ENCODE measurements at places on chromosomes 5 and 9. TPM values are rescaled to one million over a fixed set of nuclear protein-coding genes. Genes with fewer than 3 reads are reported as not detected.

- DNase-seq, result no peak
Measured at GRCh38 chr5:66958201-66958979, 238.2 kb downstream of the CD180 start.

Gene RETREG1
- total RNA-seq, result 3.4 TPM

DNA sequence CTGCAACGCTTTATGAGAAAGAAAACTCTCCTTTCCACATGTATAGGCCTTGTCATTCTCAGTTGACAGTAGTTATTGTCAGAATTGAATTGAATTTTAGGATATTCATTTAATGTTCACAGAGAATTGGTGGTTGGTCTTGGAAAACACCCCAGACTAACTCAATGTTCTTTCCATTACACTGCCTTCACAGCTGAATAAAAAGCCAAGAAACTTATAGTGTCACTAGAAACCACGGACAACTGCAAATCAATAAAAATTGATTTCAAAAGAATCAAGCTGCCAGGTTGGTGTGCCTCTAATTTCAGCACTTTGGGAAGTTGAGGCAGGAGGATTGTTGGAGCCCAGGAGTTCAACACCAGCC lies 38.9 kb upstream of the IQGAP2 start:
- no peak for DNase-seq

DNA sequence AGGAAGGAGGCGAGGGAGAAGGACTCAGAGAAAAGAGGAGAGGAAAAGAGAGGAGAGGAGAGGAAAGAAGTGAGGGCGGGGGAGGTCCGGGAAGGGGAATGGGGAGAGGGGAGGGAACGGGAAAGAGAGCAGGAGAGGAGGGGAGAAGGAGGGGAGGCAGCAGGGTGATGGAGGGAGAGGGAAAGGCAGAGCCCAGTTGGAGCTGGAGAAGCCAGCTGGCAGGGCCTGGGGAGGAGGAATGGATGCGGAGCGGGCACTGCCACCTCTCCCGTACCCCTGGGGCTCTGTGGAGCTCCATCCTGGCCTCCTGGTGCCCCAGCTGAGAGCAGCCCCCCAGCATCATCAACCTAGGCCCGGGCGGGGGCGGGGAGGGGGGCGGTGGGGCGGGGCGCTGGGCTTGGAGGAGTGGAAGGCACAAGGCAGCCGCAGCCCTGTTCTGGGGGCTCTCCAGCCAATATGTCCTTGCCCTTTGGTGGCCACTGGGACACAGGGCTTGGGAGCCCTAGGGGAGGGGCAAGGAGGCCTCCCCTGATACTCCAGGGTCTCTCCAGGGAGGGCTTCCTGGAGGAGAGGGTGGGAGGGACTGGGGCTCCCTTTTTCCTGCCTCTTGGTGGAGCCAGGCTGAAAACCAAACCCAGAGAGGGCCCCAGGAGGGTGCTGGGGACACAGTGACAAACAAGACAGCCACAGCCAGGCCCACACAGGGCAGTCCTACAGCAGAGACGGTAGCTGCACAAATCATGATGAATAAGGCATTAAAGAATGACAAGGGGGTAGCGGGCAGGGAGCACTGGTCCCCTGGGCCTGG lies 123.7 kb downstream of the C9orf50 start:
- DNase-seq, result peak; percentile 85

GRCh38 chr5:169222934-169223594 lies 77.9 kb downstream of the SLIT3 start:
- no peak for DNase-seq

Gene SV2C
- total RNA-seq, result 0.02 TPM

DNA sequence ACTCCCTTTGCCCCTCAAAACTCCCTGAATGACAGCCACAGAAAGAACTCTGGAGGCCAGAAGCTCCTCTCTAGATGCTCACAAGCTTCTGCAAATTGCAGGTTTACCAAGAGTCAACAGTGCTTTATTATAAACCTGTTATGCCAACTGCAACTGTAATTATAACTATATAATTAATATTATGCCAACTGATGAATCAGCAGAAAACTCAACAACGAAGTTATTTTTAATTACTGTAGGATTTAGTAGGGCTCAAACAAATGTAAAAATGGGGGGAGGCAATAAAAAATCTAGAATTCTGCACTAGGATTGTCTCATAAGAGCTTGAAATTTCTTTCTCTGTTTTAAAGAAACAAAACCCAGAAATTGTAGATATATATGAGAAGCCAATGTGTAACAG lies 37.0 kb upstream of the OR2K2 start:
- no peak for DNase-seq

DNA sequence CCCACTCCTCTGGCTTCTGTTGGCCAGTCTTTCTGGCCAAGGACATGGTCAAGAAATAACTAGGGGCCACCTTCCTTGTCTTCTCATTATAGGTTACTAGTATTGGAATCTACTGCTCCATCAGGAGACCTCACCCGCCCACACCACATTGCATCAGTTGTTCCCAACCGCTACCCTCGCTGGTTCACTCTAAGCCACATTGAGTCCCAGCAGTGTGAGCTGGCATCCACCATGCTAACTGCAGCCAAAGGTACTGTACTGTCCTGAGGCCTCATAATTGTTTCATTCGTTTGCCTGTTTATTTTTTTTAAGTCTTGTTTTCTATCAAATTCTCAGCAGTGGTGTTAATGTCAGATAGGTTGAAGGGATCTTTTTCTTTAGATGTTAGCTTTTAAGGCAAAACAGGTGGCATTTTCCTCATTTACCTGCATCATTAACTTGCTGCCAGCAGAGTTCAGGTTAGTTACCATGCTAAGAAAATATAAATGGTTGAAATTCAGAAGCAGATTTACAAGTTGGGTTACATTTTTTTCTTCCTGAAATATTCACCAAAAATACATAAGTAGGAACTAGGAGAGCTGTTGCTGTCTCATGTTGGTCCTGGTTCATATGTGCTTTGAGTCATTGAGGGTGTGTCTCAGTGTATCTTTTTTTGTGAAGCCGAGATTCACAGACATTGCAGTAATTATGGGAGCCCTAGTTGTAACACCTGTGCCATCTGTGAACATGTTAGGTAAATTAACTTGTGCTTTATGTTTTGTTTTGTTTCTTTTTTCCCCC lies 206.9 kb downstream of the ZSWIM6 start:
- DNase-seq, result no peak

Gene IL9
- total RNA-seq, result not detected

GRCh38 chr5:17190242-17190778 lies 27.1 kb upstream of the BASP1 start:
- no peak for DNase-seq

GRCh38 chr5:131112424-131112823 lies 52.6 kb downstream of the HINT1 start:
- DNase-seq, result peak; percentile 36

- DNase-seq, result no peak
Measured at GRCh38 chr5:104569621-104570020, 1007.0 kb upstream of the NUDT12 start.

DNA sequence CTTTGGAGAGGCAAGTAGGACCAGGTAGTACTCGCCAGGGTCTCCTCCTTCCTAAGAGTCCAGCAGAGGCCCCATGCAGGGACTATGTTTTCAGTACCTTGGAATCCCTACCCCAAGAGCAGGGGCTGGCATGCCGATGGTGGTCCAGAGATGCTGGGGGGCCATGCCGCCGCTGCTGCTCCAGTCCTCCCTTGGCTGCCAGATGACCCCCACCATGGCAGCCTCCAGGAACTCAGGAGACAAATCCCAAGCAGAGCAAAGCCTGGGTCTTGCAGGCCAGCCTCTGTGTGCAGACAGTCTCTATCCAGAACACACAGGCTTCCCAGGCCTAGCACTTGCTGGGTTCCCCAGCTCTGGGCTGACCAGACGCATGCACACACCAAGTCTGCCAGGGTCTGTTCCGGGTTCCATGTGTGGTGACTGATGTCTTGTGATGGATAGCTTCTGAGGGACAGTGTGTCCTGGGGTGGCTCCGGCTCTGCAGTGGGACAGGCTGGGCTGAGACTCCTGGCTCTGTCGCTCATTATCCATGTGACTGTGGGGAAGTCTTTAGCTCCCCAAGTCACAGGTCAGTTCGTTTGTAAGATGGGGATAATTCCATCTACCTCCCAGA lies 127.3 kb downstream of the CRB2 start:
- no peak for DNase-seq

- no peak for DNase-seq
Measured at GRCh38 chr9:72586388-72587130, 65.2 kb downstream of the TMC1 start.

GRCh38 chr9:108854094-108854493 lies 1.7 kb downstream of the ACTL7B start:
- no peak for DNase-seq

GRCh38 chr9:113154471-113154870 lies 3.7 kb downstream of the SLC31A2 start:
- DNase-seq, result no peak

- DNase-seq, result no peak
Measured at GRCh38 chr9:126207256-126207655, 119.4 kb upstream of the MVB12B start.
